ENCODE measurements at places on chromosomes 4 and X. TPM values are rescaled to one million over a fixed set of nuclear protein-coding genes. Genes with fewer than 3 reads are reported as not detected.

Gene LINC00632
- total RNA-seq: 17.9 TPM

Gene CXCL11
- total RNA-seq: not detected

Gene SPANXC
- total RNA-seq: not detected

DNA sequence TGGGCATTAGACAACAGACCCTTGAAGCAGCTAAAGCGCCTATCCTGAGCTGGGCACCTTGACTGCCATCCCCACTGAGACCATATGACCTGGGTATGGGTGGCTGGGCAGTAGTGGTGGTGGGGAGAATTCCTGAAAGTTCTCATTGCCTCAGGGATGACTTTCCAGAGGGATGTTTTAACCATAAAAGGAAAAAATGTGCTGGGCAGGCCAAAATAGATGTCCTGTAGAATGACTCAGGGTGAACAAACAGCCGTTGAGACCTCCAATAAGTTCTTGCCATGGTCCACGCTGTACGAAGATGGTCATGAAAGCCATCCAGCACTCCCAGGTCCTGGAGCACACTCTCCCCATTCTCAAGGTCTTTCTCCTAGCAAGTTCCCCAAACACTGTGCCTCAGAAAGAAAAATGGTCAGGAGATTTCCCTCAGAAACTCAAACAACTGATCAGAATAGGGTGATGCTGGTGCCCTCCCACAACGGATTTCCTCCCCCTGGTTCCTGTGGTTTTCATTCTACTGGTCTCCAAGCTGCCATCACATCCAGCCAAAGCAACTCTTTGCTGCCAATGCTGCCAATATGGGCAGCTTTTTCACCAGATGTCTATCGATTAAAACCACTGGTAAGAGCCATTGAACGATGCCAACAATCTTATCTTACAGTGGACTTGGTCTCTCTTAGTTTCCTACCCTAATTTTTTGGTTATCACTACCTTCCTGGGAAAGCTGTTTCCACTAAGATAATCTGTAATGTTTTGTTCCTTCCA is 11.2 kb downstream of the CDKN2AIP start:
- no peak for DNase-seq

- no peak for DNase-seq
These were observed 191.7 kb upstream of the GPC4 start for GRCh38 chrX:133606990-133607389.

- no peak for DNase-seq
These were observed 125.2 kb downstream of the NHS start for GRCh38 chrX:17500145-17500579.

DNA sequence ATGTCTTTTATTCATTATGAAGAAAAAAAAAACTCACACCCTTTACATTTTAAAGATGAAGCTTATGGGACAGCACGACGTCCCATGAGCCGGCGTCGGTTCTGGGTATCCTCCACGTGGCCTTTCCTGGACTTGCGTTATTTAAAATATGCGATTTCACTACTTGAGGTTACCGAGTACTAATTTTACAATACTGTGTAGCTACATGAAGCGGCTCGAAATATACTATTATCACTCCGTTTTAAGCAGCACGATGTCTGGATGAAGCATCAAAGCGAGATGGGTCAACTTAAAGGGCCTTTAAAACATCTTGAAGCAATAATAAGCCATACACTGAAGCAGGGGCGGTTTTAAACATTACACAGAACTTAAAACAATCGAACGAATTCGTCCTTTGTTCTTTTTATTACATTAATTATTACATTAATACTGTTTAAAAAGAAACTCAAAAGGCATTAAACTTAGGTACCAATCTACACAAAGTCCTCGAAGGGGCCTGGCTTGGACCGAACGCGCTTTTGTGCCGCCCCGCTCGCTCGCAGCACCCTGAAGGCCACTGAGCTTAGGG is 1.4 kb upstream of the KLF3 start:
- DNase-seq: no peak

DNA sequence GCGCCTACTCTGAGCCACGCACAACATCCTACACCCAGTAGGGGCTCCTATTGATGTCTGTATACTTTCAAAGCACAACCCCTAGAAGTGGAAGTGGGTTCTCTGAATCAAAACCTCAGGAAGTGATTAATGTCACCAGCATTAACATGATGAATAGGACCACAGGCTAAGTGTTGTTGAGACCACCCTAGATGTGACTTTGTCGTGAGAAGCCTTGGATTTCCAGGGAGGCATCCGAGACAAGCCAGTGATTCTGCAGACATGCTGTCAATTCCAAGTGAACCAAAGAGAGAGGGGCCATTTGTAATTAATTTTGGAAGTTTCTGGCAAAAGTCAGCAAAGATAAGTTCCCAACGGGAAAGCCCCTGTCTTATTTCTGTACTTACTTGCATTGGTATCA is 493.0 kb downstream of the ZIC3 start:
- no peak for DNase-seq

- DNase-seq: no peak
These were observed 32.1 kb downstream of the TMEM131L start for GRCh38 chr4:153497988-153498967.

GRCh38 chr4:40182954-40183353 is 13.9 kb upstream of the RHOH start:
- no peak for DNase-seq

- DNase-seq: no peak
These were observed 59.6 kb upstream of the DHX15 start for GRCh38 chr4:24643774-24644520.

GRCh38 chrX:22246620-22247019 is 26.1 kb upstream of the CBLL2 start:
- DNase-seq: no peak

Data from H7 (cell line).